ENCODE measurements at places on chromosomes 2 and 18.

DNA sequence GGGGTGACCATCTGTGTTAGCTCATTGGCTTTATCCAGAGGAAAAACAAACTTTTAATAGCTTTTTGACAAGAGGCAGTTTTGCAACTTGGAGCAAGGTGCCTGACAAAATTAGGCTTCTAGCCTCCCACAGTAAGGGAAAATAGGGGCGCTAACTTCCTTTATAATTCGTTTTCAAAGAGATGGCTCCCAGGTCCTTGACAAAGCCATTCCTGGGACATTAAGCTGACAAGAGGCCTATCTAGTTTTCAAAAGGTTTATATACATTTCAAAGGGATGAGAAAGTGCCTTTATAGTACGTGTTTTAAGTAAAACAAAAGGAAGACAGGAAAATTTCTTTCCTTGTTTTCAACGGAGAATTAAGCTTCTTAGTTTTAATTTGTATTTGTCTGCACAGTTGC is 159.4 kb upstream of the GCFC2 start:
- DNase-seq, result no peak

- no peak for DNase-seq
These were observed 8.9 kb downstream of the IL1B start for GRCh38 chr2:112827604-112828185.

DNA sequence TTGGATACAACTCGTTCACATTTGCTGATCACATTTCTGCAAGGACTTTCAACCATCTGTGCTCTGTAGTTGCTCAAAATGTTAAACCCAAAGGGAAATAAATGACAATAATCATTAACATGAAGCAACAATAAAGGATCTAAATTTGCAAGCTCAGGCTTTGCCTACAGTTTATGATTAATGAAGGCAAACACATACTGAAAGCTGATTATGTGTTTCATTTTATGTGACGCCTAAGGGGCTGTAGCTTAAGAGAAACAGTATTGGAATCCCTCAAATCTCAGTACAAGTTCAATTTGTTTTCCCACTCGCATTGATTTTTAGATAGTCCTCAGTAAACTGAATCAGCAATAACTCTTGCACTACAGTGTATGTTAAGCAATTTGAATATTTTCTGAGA is 160.3 kb upstream of the FSIP2 start:
- no peak for DNase-seq

DNA sequence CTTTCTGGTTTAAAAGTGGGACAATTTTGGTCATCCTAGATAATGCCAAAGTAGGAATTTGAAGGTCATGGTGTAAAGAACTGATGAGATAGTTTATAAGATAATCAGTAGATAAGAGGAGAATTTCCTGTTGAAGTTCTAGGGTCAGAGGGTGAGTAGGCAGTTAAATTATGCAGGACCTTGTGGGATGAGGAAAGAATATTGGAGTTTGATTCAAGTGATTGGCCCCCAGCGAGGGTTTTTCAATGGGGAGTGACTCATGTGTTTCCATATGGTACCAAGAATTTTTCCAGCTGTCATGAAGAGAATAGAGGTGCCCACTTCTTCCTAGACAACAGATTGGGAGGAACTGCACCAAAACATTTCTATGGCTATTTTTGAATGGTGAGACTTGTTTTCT is 940.2 kb upstream of the ZEB2 start:
- DNase-seq, result no peak

- DNase-seq, result no peak
These were observed 57.0 kb upstream of the ZC3H15 start for GRCh38 chr2:186429104-186429503.

- no peak for DNase-seq
These were observed 59.0 kb downstream of the SDC1 start for GRCh38 chr2:20165677-20166509.

- DNase-seq, result no peak
These were observed 20.5 kb downstream of the ARHGAP25 start for GRCh38 chr2:68755071-68755470.

- no peak for DNase-seq
These were observed 147.2 kb downstream of the SMAD7 start for GRCh38 chr18:48803518-48803917.

GRCh38 chr2:10007435-10007834 is 35.9 kb upstream of the KLF11 start:
- no peak for DNase-seq

DNA sequence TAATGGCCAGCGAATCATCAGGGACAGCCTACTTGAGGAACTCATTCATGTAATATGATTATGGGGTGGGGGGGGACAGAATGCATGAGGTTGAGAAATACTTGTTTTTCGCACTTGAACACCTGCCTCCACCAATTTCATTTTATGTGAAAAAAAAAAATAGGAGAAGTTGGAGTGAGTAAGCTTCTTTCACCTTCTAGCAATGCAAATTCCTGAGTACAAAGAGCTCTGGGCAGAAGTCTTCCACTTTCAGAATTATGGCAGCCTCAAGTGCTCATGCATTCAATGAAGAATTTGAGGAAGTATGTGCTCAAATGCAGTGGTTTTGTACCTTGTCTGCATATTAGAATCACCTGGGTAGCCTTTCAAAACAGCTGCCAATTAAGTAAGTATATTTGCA is 40.1 kb upstream of the GPD2 start:
- DNase-seq, result no peak

GRCh38 chr2:234414596-234414995 is 82.3 kb downstream of the ARL4C start:
- no peak for DNase-seq

DNA sequence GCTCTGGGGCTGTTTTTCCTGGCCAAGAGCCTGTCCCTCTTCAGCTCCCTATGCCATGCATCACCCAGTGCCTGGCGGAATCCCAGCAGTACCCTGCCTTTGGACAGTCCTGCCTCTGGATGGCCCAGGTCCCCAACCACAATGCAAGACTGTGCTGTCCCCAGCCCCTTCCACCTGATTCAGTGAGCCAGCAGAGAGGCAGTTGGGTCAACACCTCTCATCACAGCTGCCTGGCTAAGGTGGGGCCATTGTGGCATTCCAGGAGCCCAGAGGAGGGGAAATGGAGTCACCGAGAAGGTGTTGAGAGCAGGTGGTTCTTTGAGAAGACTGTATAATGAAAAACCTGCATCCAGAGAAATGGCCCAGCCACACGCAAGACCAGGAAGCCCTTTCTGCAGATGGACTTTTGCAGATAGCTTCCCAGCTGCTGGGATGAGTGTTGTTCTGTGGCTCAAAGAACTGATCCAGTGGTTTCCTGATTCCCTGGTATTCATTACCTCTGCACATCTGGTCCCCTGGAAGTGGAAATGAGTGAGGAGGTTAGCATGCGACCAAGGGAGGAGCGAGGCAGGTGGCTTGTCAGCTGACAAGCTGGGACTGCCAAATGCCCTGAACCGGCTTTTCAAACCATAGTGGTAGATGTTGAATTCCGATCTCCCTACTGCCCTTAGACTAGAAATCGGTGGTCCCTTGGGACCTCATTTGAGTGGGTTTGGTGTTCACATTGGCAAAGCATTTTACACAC is 1.7 kb upstream of the ASPRV1 start:
- DNase-seq, result no peak

DNA sequence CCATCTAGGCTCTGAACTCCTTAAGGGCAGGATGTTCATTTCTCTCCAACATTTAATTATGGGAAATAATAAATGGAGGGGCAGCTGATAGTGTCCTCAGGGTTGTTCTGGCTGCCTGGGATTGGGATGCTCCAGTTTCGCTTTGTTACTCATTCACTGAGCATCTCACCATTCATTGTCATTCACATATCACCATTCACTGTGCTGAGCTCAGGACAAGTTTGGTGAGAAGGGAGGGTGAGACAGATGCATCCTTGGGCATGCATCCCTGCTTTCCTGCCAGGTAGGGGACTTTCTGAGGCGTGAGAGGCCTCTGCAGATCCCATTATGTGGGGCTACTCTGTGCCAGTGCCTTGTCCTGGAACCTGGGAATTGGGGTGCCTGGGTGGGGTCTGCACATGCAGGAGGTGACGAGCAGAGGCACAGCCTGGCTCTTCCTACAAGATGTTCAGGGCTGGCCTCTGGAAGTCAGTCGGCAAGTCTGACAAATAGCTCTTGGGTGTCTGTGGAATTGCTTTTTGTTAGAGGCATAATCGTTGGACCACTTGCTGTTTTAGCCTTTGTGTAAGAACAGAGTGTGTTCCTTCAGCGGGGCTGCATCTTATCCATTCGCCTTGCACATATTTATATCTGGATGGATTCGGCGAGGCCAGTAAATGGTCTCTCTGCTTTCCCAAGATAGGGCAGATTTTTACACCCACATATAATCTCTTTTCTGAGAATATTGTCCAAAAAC is 323.2 kb upstream of the THSD7B start:
- no peak for DNase-seq

Measured in kidney epithelial cell (primary cell).